Cortex of kidney (tissue), 1 donor: ENCODE measurements at places on chromosomes 12 and 14.

- DNase-seq: no peak
These were observed 25.2 kb downstream of the NID2 start for GRCh38 chr14:52043690-52044089.

- DNase-seq: no peak
These were observed 297.8 kb downstream of the FOXG1 start for GRCh38 chr14:29064305-29064900.

- DNase-seq: no peak
These were observed 31.8 kb downstream of the SLC8B1 start for GRCh38 chr12:113302886-113303640.

DNA sequence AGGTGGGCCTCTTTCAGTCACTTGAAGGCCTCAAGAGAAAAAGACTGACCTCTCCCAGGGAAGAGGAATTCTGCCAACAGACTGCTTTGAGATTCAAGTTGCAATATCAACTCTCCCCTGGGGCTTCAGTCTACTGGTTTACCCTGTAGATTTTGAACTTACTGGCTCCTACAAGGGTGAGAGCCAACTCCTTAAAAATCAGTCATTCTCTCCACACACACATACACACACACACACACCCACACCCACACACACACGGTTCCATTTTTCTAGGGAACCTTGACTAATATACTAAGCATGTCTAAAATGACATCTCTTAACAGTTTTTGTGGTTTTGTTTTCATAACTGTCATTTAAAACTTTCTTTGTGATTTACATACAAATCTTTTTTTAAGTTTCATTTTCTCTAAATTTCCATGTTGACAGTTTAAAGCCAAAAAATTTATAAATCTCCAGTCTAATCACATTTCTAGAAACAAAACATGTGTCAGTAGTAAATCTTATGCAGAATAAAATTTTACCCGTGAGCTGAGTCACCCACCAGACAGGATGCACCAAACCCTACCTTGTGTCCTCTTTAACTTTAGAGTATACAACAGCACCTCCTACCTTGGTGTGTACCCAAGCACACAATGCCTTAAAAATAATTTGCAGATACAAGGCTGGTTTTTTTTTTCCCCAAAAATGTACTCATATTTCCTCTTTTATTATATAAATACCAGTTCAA, 394.6 kb downstream of the AEBP2 start:
- DNase-seq: no peak

DNA sequence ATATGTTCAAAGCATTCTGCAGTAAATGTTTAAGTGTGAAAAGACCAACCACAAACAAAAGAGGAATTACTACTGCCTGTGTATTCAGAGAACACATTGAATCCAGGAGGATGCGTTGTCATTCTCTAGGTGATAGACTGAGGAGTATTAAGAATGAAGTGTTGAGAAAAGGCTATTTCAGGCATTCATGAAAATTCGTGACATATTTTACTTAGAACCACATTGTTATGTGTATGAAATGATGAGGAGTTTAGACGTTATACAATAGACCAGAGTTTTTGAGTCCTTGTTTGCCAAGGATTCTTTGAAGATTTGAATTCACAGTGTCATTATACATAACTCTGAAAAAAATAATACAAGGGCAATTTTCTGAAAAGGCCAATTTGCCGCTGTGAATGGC, 251.8 kb downstream of the CCDC91 start:
- no peak for DNase-seq

DNA sequence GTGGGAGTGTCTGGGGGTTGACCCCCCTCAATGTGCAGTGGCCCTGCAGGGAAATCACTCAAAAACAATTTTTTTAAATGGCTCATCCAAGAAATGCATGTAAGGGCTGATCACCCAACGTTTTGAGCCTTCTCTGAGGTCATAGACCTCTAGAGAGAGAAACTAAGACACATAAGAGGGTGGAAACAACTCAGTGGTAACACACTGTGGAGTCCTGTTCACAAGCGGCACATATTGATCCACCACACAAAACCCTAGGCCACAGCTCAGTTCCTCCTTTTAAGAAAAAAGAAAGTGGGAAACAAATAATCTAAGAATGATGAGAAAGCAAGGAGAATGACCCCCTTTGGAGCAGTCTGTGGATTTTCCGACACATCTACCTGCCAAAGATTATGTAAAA, 83.0 kb upstream of the METAP2 start:
- no peak for DNase-seq

DNA sequence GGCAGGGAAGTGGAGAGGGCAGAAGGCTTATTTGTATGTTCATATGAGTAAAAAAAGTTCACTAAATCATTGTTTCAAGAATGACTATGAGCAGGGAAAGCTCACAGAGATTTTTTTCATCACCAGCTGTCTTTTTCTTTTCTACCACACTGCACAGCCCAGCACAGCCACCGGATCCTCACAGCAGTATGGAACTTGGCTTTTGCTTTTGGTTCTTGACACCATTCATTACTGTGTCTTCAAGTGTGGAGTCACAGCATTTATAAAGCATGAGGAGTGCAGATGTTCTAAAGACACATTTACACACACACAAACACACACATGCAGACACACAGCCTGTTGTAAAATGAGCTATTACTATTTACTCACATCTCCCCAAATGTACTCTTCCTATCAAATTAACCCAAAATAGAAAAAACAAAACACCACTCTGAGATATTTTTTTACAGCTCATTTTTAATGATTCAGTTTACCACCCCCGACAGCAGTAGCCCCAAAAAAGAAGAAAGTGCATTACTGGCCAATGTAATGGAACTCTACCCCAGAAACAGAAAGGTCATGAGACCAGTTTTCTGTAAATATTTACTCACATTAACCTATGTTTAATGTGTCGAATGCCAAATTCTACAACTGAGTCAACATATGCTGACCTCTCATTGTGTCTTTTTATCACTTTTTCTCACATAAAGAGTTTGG, 60.5 kb downstream of the BTG1 start:
- DNase-seq: no peak

- no peak for DNase-seq
These were observed 29.3 kb downstream of the HECTD4 start for GRCh38 chr12:112352921-112353320.

DNA sequence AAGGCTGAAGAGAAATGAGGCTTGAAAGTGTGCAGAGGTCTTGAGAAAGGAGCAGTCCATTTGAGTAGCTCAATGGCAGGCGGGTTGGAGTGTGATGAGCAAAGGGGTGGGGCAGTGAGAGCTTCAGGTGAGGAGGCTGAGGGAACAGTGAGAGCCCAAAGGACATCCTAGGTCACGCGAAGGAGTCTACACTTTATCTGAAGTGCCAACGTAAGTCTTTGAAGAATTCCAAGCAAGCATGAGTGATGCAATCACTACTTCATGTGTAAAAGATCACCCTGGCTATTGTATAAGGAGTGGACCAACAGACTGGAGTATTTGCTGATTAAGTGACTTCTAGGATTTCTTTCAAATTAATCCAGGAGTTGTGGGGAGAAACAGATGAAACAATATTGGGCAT, 159.9 kb upstream of the HIF1A start:
- no peak for DNase-seq

GRCh38 chr12:53468282-53468681, 16.4 kb downstream of the PCBP2 start:
- DNase-seq: no peak

DNA sequence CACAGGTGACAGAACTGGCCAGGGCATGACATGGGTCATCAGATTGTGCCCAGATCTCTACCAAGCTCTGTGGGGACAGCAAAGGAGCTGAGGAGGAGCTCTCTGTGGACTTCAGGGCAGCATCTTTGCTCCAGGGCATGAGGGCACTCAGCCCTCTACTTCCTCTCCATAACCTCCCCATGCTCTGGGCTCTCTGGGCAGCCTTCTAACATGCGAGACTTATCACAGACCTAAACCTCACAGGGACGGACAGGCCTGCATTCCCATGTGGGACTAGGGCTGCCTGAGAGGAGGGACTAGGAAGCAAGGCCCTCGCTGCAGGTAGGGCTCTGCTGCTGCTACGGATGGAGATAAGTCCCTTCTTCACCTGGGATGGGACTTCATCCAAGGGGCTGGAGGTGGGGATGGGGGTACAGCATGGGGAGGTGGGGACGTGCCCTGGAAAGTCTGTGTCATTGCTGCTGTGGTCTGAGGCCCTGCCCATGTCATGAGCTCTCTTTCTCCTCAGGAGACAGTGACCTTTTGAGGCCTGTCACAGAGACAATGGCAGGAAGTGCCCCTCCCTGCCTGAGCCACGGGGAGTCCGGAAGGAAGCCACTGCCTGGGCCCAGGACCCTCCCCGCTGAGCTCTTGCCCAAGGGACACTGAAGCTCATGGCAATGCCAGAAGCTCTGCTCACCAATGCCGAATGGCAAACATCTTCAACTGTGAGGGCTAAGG, 44.1 kb downstream of the PITPNM2 start:
- DNase-seq: no peak

- no peak for DNase-seq
These were observed 50.9 kb downstream of the BTG1 start for GRCh38 chr12:92094751-92095161.

- no peak for DNase-seq
These were observed 13.2 kb downstream of the PXN start for GRCh38 chr12:120252071-120252906.

DNA sequence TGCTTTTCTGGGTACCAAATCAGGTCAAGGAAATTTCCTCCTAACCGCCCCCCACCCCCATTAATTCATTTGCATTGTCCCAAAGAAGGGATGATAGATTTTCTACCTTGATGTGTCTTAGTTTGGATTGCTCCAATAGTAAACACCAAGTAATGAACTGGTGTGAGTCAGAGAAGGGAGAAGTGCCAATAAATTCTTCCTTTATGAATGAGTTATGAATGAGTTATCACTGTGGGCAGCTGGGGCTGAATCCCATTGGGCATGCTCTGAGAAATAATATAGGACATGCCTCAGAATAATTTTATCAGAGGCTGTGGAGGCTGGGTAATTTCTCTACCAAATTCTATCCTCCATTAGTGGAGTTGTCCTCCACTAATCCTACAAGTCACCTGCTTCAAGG, 277.9 kb upstream of the FLRT2 start:
- DNase-seq: no peak

- DNase-seq: no peak
These were observed 172.0 kb upstream of the PELI2 start for GRCh38 chr14:55946231-55946630.

DNA sequence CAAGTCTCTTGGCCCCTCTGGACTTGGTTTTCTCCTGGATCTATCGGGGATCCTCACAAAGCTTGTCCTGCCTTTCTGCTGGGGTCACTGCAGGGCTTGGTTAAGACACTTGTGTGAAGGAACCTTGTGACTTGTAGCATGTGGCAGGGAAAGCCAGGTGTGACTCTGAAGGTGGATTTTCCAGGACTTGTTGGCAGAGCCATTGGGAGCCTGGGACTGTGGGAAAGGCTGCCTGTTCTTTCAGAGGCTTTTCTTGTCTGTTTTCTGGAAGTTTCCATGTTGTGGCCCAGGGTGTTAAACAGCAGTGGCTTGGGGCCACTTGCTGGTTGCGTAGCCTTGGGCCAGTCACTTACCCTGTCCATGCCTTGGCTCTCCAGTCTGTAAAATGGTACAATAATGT, 12.6 kb downstream of the KMT5A start:
- DNase-seq: no peak

GRCh38 chr14:68420350-68420749, 372.5 kb downstream of the ZFP36L1 start:
- DNase-seq: no peak
